ENCODE measurements at places on chromosomes 4 and X.

DNA sequence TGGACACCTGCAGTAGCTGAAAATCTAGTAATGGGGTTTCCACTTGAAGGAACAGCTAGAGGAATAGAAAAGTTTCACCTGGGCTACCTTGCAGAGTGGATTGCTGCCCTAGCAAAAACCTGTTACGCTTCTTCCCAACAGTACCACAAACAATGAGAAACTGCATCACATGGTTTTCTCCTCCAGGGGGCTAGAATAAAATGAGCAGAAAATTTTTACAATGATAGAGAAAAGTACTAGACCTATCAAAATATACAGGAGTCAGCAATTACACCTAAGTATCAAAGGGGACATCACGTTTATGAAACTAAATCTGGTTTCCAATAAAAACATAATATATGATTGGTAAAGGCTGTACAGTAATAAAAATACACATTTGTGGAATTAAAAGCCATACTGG lies 423.1 kb upstream of the PITX2 start:
- no peak for DNase-seq

DNA sequence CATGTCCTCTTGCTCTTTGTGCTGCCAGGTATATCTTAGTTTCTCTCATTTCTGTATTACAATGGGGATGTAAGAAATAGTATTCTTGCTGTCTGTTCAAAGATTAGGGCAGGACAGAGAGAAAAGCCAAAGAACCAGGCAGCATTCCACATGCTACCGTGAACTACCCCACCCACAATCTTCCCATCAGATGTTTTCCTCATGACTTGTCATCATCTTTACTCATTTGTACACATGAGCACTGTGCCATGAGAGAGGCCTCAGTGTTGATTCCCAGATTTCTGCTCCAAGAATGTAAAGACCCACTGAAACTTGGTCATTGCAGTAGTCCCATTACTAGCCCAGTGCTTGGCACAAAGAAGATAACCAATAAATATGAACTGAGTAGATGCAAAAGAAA lies 354.6 kb upstream of the RASGEF1B start:
- no peak for DNase-seq

DNA sequence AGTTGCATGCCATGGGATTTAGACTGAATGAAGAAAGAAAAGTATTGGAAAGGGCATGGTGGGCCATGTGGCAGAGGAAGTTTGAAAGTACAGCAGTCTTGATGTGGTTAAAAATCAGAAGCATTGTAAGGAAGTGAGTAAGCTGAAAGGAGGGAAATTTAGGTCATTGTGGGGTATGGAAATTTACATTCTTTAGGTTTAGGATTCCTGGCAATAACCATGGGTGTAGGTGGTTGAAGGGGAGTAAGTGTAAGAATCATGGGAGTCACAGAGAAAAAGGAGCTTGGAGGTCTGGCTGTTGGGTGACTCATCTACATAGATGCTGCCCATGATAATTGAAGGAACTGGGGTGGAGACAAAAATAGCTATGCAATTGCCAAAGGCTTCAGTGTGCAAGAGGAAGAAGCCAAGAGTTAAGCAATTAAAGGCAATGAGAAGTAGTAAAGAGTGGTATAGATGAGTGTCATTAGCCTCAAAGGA lies 243.8 kb upstream of the LDB2 start:
- DNase-seq, result peak; percentile 2

- DNase-seq, result no peak
Measured at GRCh38 chr4:184392748-184393559, 81.4 kb downstream of the IRF2 start.

- DNase-seq, result no peak
Measured at GRCh38 chrX:29044423-29045184, 457.4 kb downstream of the IL1RAPL1 start.

- peak; percentile 41 for DNase-seq
Measured at GRCh38 chr4:145301386-145302080, 121.1 kb upstream of the OTUD4 start.

- no peak for DNase-seq
Measured at GRCh38 chr4:73859614-73860088, 6.6 kb downstream of the PF4V1 start.
